ENCODE measurements at places on chromosomes 3 and 15.

DNA sequence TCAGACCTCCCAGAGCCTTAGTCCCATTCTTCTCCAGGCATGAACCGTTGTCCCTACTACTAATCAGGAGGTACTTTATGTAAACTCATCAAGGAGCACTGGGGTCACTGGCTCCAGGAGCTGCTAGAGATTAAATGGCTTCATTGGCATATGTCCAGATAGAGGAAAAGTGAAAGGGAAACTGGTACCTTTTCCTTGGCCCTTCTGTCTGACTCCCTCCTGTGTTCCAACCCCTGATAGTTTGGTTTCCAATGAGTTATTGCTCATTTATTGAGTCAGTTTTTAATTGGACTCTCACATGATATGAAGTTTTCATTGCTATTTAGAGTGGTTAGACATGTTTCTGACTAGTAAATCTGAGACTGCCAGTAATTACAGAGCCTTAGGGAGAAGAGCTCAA is 130.5 kb upstream of the BFSP2 start:
- DNase-seq: no peak

DNA sequence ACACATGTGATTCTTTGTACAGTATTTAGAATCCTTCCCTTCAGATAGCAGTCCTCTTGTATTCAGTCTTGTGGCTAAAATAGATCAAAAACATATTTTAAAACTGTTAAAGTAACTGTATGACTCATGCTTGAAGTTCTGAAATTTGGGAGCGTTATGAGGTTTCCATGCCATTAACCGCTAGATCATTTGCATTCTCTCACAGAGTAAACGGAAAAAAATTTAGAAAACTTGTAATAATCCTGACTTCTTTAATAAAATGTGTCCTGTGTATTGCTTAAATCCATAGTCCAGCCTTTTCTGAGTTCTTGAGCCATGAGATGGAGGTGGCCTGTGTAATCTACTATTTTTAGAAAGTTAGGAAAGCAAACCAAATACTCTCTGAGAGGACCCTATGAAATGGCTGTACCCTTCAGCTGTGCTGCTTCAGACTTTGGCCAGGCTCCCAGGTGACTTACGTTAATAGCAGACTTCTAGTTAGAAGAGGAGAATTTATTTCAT is 33.8 kb downstream of the MBNL1 start:
- no peak for DNase-seq

DNA sequence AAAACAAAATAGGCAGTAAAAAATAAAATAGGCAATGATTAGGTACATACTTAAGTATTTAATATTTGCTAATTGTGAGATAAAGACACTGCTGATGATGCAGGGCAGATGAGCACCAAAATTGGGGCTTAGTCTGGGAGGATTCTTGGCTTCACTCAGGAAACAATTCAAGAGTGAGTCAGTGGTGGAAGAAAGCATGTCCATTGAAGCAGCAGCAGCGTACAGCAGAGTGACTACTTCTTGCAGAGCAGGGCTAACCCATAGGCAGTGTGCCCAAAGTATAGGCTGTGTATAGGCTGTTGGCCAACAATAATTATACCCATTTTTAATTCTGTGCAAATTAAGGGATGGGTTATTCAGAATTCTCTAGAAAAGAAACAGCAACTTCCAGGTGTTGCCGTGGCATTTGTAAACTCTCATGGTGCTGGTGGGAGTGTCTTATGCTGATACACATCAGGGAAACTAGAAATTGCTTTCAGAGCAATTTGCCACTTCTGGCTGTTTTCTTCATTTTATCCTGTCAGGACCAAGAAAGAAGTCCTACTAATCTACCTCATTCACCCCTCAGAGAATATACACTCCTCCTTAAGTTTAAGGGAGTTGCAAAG is 317.3 kb upstream of the NAALADL2 start:
- no peak for DNase-seq

DNA sequence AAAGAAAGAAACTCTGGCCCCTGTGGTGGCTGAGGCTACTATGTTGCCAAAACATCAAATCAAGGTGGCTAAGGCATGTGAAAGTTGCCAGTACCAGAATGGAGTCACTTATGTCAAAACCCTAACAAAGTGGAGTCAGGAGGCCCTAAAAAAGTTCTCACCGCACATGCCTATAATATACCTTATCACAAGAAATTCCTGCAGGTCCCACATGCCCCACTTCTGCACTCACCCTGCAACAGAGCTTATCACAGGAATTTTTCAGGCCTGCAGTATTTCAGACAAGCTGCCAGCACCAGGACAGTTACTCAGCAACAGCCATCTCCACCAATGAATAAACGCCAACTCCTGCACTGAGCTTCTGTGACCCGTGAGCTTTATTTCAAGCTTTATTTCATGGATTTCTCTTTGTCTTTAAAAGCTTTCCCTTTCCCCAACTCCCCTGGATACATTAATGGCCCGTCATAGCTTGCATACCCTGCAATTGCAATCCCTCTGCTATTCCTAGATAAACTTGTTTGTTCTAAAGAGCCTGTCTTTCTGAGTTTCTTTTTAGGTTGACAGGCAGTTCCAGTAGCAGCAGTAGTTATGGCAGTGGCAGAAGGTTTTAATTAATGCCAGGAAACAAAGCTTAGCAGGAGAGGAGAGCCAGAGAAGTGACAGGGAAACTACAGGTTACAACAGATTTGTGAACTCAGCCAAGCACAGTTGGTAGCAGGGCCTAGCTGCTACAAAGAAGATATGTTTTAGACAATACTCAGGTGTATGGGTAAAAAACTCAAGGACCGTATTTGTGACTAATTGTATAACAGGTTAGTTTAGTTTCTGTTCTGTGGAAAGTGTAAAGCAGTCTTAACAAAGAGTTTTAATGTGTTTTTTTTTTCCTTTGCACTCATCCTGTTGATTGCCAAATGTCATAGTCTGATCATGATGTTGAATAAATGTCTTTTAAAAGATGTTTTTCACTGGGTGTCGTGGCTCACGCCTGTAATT is 15.9 kb upstream of the TMEM42 start:
- DNase-seq: no peak

GRCh38 chr3:148591525-148591924 is 106.2 kb upstream of the AGTR1 start:
- DNase-seq: no peak

GRCh38 chr3:151008699-151009098 is 36.2 kb upstream of the CLRN1 start:
- DNase-seq: no peak

GRCh38 chr15:70327856-70328678 is 230.3 kb upstream of the TLE3 start:
- DNase-seq: no peak

DNA sequence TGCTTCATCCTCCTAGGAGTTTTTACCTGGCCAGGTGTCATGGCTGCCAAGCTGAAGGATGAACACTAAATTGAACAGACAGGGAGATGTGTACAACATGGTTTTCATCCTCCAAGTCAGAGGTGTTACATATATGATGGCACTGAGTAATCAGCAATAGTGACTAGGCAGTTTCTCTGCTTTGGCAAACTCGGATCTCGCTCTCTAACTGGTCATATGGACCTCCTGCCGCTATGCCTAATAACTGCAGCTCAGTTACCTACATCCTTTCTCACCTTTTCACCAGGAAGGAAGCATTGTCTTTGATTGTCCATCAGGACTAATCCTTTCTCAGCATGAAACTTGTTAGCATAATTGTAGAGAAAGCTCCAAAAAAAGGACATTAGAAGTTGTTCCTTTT is 175.9 kb upstream of the PLSCR5 start:
- DNase-seq: no peak

DNA sequence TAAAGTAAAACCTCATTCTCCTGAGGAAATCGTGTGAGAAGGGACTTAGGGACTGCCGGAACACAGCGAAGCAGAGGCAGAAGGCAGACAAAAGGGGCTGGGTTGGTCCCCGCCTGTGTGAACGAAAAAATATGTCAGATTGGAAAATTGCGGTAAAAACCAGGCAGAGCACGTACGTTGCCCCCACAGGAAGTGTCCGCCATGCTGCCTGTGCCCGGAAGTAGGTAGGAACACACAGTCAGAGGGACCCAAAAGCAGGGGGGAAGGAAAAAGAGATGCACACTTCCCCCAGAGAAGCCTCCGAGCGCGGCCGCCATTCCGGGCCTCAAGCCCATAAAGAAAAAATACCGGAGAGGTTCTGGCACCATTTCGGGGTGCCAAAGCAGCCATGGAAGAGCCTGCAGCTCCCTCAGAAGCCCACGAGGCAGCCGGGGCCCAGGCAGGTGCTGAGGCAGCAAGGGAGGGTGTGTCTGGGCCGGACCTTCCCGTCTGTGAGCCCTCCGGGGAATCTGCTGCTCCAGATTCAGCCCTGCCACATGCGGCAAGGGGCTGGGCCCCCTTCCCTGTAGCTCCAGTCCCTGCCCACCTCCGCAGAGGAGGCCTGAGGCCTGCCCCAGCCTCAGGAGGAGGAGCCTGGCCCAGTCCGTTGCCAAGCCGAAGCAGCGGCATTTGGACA is at the start of gene MKRN3:
MKRN3 (plus strand) TSS at position 280 of the 676 bp plus-strand sequence; CDS start at position 389, 109 bp downstream.
- peak; percentile 3 for DNase-seq

- DNase-seq: no peak
These were observed 504.1 kb downstream of the TBL1XR1 start for GRCh38 chr3:176692966-176693785.

- DNase-seq: no peak
These were observed 4.1 kb downstream of the CCNDBP1 start for GRCh38 chr15:43189296-43189695.

GRCh38 chr3:171606151-171606751 is 146.0 kb upstream of the TNIK start:
- DNase-seq: no peak

DNA sequence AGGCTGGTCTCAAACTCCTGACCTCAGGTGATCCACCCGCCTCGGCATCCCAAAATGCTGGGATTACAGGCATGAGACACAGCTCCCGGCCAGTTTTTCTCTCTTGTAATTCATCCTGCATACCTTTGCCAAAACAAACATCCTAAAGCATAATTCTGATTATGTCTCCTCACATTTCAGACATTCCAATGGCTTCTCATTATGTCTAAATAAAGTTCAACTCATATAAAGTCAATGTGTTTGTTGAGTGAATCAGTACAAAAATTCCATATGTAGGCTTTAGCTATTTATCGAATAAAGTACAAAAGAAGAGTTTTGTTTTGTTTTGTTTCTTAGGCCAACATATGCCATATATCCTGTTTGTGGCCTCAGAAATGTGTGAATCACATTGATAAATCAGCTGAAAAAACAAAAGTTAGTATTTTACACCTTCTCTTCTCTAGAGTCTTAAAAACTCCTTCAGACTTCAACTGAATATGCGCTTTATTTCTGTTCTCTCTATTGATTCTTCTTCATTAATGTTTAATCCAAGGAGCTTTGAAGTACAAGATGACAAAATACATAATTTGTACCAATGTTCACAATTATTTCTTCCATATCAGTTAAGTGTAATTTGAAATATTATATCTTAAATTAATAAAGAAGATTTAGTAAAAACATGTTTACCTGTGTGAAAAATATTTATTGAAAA is 165.8 kb downstream of the MECOM start:
- no peak for DNase-seq

GRCh38 chr3:62615258-62615849 is 242.0 kb upstream of the FEZF2 start:
- no peak for DNase-seq

DNA sequence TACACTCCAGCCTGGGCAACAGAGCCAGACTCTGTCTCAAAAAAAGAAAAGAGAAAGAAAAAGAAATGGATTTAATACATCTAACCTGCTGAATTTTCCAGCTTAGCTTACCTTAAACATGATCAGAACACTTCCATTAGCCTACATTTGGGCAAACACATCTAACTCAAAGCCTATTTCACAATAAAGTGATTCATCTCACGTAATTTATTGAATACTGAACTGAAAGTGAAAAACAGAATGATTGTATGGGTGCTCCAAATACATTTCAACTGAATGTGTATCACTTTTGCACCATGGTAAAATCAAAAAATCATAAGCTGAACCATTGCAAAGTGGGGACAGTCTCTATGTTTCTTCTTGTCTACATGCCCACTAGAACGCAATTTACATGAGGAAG is 9.0 kb downstream of the PIK3R4 start:
- no peak for DNase-seq

GRCh38 chr3:17550624-17551023 is 191.8 kb downstream of the TBC1D5 start:
- no peak for DNase-seq

DNA sequence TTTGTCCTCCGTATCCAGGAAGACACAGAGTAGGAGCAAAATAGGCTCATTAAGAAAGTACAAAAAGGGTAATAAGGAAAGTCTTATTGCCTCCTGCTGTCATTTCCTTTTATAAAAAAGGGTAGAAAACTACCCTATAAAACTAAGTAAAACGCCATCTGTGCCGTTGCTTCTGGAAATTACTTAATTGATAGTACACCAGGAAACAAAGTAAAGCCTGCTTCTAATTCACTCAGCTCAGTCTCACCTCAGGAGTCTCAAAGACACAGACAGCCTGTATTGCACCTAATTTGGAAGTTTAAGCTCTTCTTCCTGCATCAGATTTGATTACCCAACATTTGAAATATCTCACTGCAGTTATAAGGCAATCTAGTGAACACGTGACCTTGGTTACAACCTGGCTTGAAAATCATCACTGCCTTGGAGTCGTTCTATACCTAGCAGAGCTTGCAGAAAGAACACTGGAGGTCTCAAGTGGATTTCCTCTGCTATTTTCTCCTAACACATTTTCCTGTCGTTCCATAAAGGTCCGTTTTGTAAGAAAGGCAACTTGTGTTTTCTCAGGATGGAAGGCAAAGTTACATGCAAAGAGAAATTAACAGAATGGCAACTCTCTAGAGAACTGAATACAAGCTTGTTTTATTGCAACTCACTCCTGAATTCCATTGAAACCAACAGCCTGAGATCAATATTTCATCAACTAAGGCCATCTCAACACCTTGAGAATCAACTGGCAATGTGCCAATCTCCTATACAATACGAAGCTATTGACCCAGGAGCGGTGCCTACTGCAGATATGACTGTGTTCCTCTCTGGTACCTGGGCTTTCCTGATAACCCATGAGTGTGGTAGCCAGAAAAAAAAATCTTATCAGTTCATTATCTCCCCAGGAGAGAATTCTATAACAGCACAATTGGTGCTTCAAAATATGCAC is 203.3 kb upstream of the LMCD1 start:
- DNase-seq: no peak

DNA sequence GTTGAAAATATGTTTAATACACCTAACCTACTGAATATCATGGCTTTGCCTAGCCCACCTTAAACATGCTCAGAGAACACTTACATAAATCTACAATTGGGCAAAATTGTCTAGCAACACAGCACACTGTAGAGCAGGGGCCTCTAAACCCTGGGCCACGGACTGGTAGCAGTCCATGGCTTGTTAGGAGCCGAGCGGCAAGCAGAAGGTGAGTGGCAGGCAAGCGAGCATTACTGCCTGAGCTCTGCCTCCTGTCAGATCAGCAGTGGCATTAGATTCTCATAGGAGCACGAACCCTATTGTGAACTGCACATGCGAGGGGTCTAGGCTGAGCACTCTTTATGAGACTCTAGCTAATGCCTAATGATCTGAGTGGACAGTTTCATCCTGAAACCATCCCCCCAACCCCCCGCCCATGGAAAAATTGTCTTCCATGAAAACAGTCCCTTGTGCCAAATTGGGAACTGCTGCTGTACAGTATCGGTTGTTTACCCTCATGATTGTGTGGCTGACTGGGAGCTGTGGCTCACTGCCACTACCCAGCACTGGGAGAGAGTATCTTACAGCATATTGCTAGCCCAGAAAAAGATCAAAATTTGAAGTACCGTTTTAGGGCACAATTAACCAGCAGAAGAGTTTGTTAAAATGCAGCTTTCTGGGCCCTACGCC is 26.1 kb downstream of the CMSS1 start:
- DNase-seq: no peak

- DNase-seq: no peak
These were observed 603 bp downstream of the SLC7A14 start for GRCh38 chr3:170585008-170585936.

Measured in activated CD8-positive, alpha-beta memory T cell treated with anti-CD3 and anti-CD28 coated beads for 1 hour (primary cell).